ENCODE measurements at places on chromosomes 5 and 9.

- no peak for DNase-seq
These were observed 20.0 kb upstream of the C9 start for GRCh38 chr5:39384271-39384670.

DNA sequence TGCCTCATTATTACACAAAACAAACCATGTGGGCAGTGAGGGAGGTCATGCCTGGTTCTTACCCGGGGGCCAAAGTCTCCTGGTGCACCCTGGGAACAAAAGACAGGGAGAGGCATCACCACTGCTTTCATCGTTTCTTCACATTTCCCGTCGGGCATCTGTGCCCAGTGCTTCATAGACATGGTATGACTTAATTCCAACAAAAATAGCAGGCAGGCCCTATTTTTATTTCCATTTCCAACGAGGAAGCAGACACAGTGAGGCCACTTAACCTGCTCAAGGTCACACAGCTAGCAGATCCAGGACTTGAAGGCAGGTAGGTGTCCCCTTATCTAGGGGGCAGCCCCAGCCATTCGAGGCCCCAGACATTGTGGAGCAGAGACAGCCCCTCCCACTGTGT is 34.6 kb upstream of the PHYKPL start:
- no peak for DNase-seq

GRCh38 chr9:110753731-110754231 is 85.2 kb downstream of the MUSK start:
- DNase-seq, result no peak

DNA sequence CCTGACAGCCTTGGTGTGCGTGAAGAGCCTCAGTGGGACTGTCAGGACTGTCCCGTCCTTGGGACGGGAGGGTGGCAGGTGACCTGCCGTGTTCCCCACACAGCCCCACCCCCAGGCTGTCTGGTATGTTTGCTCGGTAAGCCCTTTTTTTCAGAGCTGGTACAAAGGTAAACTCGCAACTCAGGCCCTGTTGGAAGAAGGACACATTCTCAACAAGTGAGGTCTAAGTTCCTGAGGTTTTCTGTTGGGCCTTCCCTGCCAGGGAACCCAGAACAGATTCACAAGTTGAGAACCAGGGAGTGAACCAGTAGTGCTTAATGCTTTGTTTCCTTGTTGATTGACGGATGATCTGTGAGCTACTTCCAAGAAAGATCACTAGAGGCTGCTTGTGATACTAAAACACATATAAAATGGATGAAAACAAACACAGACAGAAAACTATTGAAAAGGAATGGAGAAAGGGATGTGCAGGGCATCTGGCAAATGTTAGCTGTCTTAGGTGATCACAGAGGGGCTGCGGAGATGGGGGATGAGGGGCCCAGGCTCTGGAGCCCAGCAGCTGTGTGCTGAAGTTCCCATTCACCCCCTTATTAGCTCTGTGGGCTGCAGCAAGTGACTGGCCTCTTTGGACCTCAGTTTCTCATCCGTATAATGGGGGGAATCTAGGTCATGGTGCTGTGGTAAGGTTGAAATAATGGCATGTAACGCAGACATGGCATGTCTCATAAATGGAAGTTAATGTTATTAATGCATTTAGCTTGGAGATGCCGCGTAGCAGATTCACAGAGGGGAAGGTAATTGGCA is 2.7 kb downstream of the NDST1 start:
- no peak for DNase-seq

GRCh38 chr5:1745123-1745795 is 54.4 kb downstream of the MRPL36 start:
- DNase-seq, result no peak

- DNase-seq, result no peak
These were observed 1.0 kb downstream of the TLE4 start for GRCh38 chr9:79572608-79573411.

GRCh38 chr5:168193493-168194250 is 97.8 kb upstream of the WWC1 start:
- no peak for DNase-seq

- no peak for DNase-seq
These were observed 21.7 kb upstream of the FAT2 start for GRCh38 chr5:151612689-151613427.

DNA sequence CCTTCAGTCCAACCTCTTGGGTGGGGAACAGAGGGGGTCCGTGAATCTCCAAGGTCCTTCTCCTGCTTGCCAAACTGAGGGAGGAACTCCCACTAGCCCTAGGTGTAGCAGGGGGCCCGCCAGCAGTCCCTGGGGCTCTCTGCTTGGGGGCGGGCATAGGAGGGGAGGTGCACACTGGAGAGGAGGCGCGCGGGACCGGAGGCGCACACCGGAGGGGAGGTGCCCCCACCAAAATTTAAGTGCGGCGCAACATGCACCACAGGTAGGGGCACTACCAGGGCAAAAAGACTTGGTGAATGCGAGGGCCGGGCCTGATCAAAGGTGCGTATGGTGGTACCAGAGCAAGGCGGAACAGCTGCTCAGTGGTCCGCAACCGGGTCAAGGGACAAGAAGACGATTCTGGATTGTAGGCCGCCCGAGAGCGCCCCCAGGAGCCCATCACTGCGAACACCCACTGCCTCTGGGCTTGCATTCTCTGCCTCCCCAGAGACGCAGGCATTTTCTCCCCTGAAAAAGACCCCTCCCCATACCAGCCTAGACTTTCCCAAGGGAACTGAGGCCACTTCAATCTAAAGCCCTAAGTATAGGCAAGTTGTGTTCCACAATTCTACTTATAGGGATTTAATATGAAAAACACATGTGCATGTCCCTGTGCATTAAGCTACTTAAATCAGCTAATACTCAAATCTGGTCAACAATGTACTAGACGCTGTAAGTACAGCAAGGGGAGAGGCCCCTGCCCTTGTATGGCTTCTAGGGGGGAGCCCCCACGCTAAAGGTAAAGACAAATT is 50.6 kb downstream of the TGFBI start:
- no peak for DNase-seq

DNA sequence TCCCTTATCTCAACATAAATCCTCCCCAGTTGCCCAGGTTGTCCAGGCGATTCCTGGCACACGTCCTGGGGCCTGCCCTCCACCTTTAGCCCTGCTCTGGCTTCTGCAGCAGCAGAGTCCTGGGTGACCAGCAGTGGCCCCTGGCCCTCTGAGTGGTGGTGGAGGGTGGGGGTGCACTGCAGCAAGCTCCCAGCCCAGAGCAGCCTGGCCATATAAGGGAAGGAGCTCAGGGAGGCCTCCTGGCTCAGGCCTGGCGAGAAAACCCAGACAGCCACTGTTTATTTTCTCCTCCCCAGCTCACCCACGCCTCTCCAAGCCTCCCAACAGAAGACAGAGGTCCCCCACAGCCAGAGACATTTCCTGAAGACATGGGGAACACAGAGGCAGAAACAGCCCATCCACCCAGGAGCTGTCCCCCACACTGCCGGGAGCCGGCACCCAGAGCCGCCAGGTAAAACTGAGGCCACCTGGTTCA is 44.7 kb upstream of the IL17B start:
- no peak for DNase-seq

All from GDM1 (cell line).